ENCODE measurements at places on chromosomes 3 and 15.

GRCh38 chr15:68347392-68347791 is 69.8 kb downstream of the FEM1B start:
- no peak for DNase-seq

DNA sequence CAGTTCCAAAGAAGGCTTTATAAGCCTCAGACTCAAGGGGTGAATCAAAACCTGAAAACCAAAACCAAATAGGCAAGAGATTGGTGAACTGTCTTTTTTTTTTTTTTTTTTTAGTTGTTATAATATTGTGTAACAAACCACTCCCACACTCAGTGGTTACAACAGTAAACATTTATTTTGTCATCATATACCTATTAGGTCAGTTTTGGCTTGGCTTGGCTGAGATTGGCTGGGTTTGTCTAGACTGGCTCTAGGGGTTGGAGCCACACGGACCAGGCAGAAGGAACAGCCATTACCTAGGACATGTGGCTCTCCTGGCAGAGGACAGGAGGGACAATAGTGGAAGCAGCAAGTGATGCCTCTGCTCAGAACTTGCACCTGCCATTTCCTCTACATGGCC is 26.4 kb upstream of the RYR3 start:
- no peak for DNase-seq

DNA sequence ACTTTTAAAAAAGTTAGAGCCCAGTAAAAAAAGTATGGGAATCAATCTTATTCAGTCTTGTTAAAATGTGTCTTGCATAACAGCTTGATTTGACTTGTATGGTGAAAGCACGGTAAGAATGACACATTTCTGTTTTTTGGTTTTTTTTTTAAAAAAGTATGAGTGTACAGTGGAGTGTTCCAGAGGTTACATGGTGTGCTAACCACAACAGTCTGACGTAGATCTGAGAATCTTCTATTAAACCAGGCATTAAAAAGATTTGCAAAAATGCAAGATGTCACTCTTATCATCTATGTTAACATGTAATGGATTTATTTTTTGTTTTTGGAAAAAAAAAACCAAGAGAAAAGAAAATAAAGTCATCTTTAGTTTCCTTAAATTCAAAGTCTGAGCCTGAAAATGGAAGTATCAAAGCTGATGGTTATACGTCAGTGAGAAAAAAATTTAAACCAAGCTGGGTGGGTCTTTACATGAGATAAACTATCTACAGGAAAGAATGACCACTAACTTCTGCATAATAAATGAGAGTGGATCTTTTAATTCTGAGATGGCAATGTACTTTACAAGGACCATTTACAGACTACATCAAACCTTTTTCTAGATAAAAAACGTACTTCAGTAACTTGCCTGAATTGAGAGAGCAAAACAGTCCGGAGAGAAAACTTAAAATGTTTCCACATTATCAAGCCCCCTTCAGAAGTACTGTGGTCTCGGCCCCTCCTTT is 1.6 kb downstream of the GABPB1 start:
- DNase-seq, result peak; percentile 55

DNA sequence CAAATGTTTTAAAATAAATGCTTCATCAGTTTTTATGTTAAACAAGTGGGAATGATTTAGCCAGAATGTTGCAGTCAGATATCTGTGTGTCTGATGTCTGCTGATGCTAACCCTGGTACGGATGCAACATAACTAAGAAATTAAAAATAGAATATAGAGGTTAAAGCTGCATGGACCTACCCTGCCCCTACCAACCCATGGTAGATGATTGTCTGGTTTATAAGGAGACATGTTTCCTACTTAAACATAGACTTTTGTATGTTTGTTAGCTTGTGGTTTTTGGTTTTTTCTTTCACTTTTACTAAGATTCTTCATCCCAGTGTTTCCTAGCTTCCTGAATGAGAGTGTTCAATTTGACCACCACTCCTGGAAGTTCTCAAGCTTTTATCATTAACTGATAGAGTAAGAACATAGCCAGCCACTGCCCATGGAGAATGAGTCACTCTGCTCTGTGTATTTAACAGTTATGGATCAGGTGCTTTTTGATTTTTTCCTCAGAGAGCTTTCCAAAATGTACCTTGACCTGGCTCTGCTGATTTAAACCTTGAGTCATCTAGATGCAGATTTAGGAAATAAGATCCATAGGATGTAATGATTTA is 70.7 kb upstream of the VEPH1 start:
- DNase-seq, result no peak

- DNase-seq, result no peak
Observed at GRCh38 chr15:39051626-39052322, 487.2 kb upstream of the RASGRP1 start.

DNA sequence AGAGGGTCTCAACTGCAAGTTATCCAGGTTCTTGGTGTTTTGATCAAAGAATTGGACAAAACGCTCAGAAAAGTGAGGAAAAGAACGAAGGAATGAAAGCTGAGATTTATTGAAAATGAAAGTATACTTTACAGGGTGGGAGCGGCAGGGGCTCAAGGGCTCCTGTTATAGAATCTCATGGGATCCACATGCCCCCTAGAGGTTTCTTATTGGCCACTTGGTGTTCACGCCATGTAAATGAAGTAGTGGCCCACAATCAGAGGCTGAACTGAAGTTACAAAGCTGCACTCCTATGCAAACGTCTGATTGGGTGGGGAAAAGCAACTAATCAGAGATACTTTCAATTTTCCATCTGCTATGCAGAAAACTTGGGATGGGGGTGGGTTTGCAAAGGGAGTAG is 216.7 kb downstream of the PTPRG start:
- no peak for DNase-seq

GRCh38 chr3:11288786-11289637 is 16.8 kb downstream of the ATG7 start:
- DNase-seq, result peak; percentile 35

DNA sequence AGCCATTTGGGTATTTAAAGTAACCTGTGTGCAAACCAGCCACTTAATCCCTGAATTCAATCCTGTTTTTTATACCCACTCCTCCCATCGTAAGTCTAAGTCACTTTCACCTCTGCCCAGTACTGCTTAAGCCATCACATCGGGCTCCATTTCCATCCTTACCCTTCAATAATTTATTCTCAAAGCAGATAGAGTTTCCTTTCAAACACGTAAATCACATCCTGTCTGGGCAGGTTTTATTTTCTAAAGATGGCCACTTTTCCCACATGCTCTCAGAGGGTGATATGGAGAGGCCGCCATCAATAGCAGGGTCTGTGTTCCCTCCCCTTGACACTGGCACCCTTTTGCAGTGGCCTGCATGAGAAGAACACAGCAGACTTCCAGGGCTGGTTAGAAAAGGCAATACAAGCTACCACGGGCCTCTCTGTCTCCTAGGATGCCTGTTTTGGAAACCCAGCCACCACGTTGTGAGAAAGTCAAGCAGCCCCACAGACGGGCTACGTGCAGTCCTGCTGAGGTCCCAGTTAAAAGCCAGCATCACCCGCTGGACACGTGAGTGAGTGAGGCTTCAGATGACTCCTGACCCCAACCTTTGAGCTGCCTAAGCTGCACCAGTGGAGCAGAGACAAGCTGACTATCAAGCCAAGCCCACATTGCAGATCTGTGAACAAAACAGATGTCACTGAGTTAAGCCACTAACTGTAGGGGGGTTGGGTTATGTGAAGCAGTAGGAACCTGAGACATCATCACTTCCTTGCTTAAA is 241.8 kb upstream of the SLCO3A1 start:
- DNase-seq, result no peak

GRCh38 chr3:133941415-133941821 is 45.7 kb upstream of the RAB6B start:
- DNase-seq, result no peak

DNA sequence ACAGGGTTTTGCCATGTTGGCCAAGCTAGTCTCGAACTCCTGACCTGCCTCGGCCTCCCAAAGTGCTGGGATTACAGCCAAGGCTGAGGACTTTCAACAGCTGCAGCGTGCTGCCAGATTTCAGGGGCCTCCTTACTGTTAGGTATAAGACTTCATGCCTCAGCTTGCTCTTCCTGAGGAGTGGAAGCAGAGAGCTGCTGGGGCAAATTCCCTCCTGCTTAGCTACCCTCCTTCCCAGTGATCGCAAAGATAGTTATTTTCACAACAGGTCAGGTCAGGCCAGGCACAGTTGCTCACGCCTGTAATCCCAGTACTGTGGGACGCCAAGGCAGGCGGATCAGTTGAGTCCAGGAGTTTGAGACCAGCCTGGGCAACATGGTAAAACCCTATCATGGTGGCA is 2.6 kb upstream of the CPNE9 start:
- no peak for DNase-seq

DNA sequence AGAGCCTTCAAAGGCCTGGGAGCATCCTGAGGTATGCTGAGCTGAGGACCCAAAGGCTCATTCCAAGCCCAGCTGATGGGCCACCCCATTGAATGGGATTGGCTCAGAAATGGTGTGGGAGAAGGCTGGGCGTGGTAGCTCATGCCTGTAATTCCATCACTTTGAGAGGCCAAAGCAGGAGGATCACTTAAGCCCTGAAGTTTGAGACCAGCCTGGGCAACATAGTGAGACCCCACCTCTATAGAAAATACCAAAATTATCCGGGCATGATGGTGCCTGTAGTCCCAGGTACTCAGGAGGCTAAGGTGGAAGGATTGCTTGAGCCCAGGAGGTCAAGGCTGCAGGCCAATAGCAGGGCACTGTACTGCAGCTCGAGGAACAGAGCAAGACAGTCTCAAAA is 43.8 kb upstream of the ADAMTSL3 start:
- no peak for DNase-seq

GRCh38 chr3:132268956-132269355 is 48.3 kb upstream of the ACP3 start:
- no peak for DNase-seq

DNA sequence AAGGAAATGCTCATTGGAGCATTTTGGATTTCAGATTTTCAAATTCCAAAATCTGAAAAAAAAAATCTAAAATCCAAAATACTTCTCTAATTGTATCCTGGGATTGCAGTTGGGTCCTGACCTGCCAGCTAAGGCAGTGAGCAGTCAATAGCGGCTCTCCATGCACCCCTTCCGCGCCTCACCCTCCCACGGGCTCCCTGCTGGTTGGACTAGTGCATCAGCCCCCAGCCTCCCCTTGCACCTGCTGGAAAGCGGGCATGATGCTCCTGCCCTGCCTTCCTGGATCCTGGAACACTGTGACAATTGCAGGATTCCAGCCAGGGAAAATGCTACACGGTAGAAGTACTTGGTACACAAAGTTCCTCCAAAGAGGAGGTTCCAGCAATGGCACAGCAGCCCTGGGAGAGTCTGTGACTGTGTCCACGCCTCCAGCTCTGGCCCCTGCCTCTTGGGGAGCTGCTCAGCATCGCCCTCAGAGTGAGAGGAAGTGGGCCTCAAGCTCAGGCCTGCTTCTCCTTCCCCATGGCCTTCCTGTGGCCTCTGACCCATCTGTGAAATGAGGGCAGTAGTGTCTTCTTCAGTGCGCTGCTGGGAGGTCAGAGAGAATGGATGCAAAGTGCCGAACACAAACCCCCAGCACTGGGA is 39.5 kb upstream of the CHRNB4 start:
- no peak for DNase-seq

- no peak for DNase-seq
Observed at GRCh38 chr3:146154995-146155394, 6.0 kb downstream of the PLOD2 start.
